Activated CD4-positive, alpha-beta T cell treated with anti-CD3 and anti-CD28 coated beads, Interleukin-2, amount 50 U/mL, for 1 hour (primary cell): ENCODE measurements at places on chromosomes 6 and 20.

DNA sequence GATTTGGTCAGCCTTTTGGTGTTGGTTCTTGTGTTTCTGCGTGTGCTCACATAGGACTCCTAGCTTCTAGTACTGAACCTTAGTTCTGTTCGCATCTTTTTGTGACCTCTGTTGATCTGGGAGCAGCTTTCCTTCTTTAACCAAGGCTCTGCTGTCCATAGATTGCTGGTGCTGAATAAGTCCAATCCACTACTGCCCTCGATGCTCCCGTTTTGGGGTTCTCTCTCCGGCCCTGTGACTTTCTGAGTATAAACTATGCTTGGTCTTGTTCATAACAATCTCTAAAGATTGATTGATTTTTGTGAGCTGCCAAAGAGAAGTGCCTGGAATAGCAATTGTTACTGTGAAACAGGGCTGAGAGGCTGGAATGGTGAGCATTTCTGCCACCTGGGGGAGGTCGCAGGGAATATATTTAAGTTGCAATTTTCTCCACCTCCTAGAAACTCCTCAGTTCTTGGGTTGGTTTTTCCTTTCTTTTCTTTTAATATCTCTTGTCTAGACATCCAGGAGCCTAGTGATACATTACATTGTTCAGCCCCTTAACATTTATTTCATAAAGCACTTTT lies 422.9 kb upstream of the CHD6 start:
- DNase-seq, result no peak

DNA sequence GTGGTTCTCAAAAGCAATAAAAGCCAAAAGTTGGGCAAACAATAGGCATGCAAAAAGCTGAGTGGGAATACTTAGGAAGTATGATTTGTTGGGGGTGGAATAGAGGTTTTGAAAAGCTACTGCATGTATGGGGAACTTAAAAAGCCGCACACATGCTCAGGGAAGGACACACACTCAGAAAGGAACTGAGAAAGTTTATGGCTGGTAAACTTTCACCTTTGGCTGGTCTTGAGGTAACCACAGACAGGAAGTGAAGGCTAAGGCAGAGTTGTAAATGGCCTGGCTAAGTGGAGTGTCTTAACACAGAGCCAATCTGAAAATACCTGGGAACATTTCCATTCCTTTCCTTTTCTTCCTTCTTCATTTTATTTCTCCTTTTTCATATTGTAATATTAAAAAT lies 134.5 kb upstream of the EXOC2 start:
- no peak for DNase-seq

- DNase-seq, result no peak
Observed at GRCh38 chr6:46799657-46800056, 6.5 kb downstream of the MEP1A start.

- peak; percentile 31 for DNase-seq
Observed at GRCh38 chr6:149750136-149750609, 632 bp downstream of the PCMT1 start.

DNA sequence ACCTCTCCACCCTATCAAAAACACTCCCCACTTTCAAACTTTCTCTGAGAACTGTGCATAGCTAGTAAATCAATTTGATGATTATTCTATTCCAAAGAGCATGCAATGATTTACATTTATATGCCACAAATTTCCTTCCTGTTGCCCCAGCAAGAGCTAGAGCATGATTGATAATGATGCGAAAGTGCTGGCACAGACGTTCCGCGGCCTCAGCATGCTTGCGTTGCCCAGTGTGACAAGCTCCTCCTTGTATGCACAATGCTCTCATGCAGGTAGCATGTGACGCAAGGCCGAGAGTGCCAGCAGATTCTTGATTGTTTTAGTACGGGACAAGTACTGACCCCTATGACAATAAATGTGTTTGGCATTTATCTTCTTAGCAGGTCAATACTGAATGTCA lies 696.3 kb upstream of the SLC35B3 start:
- DNase-seq, result no peak

GRCh38 chr6:8006208-8006607 lies 58.0 kb downstream of the BLOC1S5 start:
- DNase-seq, result no peak

GRCh38 chr20:24470746-24471582 lies 1.5 kb downstream of the SYNDIG1 start:
- DNase-seq, result no peak
